Fibroblast of pulmonary artery (primary cell): ENCODE measurements at places on chromosomes 11 and 22.
A peak's percentile ranks its signal among the peaks of the same experiment; 100 is the strongest.

GRCh38 chr11:40230821-40231220, 1228.6 kb downstream of the LRRC4C start:
- no peak for DNase-seq

DNA sequence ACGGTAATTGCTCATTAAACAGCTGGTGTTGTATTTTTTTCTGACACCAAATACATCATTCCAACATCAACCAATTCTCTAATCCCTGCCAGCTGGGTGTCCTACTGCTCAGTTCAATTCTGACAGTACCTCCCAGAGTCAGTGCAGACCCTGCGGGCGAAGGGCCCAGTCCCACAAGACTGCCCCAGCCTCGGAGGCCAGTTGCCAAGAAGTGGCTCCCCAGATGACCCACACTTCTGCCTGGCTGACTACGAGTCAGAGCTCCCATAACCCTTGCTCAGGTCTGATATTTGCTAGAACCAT, 147.2 kb downstream of the CTTN start:
- no peak for DNase-seq

GRCh38 chr11:93287434-93287833, 43.1 kb upstream of the DEUP1 start:
- DNase-seq, result no peak

- DNase-seq, result peak; percentile 69
These were observed 2.8 kb downstream of the RIC8A start for GRCh38 chr11:210122-210802.

- DNase-seq, result peak; percentile 54
These were observed 17.1 kb downstream of the CRELD2 start for GRCh38 chr22:49935561-49935960.

DNA sequence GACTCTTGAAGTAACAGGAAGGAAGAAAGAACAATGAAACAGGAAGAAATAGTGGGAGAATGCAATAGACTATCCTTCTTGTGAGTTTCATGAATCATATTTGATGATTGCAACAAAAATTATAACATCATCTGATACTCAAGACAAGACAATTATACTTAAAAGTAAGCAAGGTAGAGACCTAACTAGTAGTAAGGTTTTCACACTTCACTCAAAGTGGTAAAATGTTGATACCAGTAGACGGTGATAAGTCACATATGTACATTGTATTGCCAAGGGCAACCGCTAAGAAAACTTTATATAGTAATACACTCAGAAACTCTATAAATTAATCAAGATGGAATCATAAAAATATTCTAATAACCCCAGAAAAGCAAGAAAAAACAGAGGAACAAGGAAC, 107.8 kb downstream of the CYP2R1 start:
- no peak for DNase-seq

GRCh38 chr11:12356944-12357655, 20.3 kb upstream of the PARVA start:
- no peak for DNase-seq

GRCh38 chr11:92663539-92663938, 305.9 kb upstream of the MTNR1B start:
- no peak for DNase-seq

- DNase-seq, result no peak
These were observed 25.0 kb upstream of the CACNG2 start for GRCh38 chr22:36728505-36728904.

DNA sequence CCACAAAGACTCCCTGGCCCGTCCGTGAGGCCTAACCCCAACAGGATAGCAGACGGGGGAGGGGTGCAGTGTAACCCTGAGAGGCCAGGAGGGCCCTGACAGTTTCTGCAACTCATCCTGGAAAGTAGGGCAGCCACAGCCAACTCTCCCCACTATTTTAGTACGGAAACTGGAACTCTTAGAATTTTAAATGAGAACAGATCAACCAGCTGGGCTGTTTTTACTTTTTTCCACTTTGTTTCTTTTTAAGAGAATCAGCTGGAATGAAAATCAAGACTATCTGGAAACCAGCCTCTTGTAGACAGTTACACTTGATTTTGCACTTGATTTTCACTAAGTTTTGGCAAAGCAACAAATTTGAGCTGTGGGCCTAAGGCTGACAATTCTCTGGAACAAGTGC, 42.7 kb upstream of the NRIP3 start:
- DNase-seq, result no peak

DNA sequence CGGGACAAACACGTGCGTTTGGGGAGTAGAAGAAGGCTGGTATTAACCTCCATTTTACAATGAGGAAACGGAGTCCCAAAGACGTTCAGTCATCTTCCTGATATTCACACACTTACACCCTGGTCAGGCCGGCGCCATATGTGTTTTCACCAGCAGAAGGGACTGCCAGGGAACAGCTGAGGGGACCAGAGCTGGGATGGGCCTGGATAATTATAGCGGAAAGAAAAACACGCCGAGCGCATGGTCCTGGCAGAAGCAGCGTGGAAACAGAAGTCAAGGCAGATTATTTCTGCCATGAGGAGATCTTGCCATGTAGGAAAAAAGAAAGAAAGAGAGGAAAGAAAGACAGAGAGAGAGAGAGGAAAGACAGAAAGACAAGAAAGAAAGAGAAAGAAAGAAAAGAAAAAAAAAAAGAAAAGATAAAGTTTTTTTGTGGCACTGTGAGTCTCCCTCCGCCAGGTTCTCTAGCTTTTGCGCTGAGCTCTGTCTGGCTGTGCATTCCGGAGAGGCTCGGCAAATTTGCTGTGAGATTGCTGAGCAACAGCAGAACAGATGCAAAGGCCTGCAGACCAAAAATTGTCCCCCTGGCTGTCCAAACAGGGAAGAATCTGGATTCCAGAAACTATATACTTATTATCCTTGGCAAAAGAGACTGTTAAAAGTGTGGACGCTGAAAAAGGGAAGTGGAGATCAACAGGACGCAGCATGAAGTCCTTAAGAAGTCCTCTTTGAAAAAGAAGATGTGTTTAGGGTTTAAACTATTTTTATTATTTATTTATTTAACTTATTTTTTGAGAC, 1.3 kb upstream of the UCP2 start:
- DNase-seq, result no peak

- DNase-seq, result no peak
These were observed 1.4 kb downstream of the PRR14L start for GRCh38 chr22:31748490-31748889.

GRCh38 chr11:120335556-120335907, 681 bp upstream of the ARHGEF12 start:
- peak; percentile 35 for DNase-seq

- DNase-seq, result no peak
These were observed 103.6 kb downstream of the TRIM29 start for GRCh38 chr11:120034176-120034875.

DNA sequence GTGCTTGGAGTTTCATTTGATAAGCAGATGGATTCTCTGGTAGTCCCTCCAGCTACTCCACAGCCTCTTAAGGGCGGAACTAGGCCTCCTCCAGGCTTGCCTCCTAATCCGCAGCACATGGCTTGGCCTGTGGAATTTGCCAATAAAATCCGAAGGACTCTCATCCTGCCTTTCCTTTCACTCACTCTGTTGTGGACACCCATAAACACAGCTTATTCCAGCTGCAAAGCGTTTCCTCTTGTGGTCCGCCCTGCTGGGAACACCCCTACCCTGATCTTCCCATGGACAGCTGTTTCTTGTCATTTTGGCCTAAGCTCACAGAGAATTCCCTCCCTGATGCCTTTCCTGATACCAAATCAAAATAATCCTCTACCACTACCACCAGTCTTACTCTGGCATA, 546.2 kb downstream of the NTM start:
- DNase-seq, result no peak

GRCh38 chr11:78011301-78011700, 11.8 kb downstream of the KCTD14 start:
- DNase-seq, result no peak

DNA sequence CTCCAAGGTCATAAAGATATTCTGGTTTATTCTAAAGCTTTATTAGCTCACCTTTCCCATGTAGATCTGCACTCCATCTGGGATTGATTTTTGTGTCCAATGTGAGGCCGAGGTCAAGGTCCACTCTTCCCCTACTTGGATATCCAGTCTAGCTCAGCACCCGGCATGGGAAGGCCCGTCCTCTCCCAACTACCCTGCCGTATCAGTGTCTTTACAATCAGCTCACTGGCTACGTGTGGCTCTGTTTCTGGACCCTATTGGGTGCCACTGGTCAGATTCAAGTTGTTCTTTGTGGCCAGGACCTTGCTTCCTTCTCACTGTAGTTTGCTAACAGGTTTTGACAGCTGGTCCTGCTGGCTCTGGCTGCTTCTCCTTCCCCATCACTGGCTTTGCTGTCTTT, 30.9 kb downstream of the KCNQ1OT1 start:
- no peak for DNase-seq

- DNase-seq, result peak; percentile 25
These were observed 84.6 kb downstream of the C22orf31 start for GRCh38 chr22:28977060-28977459.

- no peak for DNase-seq
These were observed 16.9 kb upstream of the RELT start for GRCh38 chr11:73359341-73359740.

- DNase-seq, result no peak
These were observed 256.0 kb upstream of the SESN3 start for GRCh38 chr11:95486979-95487378.

DNA sequence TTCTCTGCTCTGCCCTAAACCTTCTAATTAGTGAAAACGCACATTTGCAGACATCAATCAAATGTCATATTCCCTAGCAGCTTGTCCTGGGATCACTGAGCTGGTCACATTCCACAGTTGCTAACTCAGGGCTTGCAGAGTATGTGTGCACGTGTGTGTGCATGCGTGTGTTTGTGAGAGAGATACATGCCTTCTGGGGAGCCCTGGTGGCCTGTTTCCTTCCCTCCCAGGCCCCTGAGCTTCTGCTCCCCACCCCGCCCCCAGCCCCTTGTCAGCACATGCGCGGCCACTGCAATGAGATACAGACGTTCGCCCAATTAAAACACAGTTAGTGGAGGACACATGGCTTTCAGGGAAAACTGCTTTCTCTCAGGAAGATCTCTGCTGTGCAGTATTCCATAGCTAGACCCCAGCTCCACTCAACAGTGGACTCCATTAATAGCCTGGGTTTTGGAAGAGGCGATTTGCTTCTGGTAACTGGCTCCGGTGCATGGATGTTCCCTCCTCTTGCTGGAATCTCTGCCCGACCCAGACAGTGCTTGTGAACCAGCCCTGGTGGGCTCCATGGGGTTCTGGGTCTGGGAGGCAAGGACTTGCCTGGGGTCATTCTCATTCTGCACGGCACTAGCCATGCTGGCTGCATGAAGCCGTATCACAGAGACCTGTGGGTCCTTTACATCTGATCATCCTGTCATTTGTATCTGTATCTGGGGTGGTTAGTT, 17.7 kb downstream of the LRP5 start:
- no peak for DNase-seq

- peak; percentile 61 for DNase-seq
These were observed 3.5 kb upstream of the EEF1G start for GRCh38 chr11:62577046-62577714.

DNA sequence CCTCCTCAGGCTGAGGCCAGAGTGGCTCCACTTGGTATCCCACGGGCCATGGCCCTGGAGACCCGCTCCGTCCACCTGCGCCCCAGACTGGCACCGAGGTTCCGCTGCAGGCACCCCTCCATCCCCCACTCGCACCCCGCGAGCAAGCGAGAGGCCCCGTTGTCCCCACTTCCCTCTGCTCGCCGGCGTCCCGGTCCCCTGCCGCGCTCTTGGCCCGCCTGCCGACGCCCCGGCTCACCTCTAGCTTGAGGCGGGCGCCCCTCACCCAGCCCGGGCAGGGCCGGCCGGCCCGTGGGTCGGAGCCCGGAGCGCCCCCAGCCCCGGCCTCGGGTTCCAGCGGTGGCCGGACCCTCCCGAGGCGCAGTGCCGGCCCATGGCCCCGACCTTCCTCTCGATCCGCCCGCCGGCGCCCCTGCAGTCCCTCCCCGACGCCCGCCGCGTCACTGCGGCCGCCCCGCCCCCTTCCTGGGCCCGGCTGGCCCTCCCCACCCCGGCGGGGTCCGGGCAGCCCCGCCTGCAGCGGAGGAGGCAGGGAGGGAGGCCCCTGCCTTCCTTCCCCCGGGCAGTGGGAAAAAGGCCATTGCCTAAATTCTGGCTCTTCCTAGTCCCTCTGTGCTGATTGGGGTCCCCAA, at the start of gene PITPNM1:
Gene PITPNM1 (minus strand): TSS at position 414 of the 632 bp plus-strand sequence. CDS start 1,183 bp downstream, outside the sequence.
- DNase-seq, result peak; percentile 58

DNA sequence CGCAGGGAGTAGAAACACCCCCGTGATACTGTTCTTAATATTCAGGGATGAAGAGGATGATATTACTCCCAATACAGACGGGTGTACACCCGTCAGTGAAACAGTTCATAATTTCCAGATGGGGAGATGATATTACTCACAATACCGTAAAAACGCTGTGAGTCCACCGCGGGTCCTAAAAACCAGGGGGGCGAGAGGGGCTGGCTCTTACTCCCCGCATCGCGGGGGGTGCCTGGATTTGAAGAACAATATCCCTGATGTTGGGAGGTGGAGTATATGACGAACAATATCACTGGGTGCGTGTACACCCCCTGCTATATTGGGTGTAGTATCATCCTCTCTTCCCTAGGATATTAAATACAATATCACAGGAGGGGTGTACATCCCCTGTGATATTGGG, 20.5 kb upstream of the APOL5 start:
- DNase-seq, result no peak

DNA sequence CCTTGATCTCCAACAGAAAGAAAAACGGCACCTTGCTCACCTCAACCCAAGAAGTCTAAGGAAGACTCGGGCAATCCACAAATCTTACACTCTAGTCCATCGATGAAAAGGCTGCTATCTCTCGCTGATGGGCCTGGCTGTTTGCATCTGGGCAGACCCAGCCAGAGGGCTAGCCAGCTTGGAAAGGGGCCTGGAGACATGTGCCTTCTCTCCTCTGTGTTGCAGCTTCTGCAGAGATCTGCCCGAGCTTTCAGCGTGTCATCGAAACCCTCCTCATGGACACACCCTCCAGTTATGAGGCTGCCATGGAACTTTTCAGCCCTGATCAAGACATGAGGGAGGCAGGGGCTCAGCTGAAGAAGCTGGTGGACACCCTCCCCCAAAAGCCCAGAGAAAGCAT, 3.2 kb downstream of the SCGB1A1 start:
- DNase-seq, result no peak

DNA sequence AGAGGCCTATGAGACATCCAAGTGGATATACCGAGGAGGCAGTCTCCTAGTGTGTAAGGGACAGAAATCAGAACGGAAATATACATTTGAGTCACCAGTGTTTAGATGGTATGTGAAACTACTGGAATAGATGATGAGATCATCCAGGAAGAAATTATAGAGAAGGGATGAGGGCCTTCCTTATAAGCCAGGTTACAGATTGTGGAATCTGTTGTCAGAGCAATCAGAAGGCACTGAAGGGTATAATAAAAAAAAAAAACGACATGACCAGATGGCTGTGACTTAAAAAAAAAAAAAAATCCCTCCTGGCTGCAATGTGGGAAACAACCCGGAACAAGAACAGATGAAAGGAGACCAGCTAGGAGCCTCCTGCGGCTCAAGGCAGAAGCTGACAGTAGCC, 2.7 kb downstream of the MAJIN start:
- peak; percentile 24 for DNase-seq

DNA sequence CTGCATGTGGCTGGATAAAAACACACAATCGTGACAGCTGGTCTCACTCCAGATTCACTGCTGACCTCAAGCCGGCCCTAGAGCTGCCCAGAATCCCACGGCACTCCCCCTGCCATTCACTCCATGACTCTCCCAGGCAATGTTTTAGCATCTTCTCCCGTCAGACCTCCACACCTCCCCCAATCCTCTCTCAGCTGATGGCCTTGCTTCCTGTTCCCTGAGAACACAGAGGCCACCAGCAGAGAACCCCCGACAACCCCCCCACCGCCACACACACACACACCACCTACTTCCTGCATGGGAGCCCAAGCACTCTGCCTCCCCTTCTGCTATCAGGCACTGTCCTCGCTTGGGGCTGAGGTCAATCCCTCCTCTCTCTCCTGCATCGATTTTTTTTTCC, 9.3 kb downstream of the TNKS1BP1 start:
- DNase-seq, result peak; percentile 88
